ENCODE measurements at places on chromosomes 1 and 21.

DNA sequence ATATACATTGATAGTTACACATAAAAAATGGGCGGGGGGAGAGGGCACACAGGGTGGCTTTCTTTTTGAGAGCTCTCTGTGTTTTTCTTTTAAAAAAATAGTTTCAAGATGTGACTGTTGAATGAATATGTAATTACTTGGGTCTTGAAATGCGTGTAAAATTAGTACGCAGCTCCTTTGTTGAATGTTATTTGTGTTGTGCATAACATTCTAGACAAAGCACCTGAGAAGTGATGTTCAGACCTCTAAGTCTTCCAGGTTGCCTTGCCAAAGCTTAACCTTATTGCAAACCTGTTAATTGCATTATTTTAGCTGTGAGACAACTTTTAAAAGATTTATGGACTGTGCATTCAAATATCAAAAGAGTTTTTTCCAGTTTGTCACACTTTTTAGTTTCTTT, 5.4 kb downstream of the PBX1 start:
- peak; percentile 8 for DNase-seq

DNA sequence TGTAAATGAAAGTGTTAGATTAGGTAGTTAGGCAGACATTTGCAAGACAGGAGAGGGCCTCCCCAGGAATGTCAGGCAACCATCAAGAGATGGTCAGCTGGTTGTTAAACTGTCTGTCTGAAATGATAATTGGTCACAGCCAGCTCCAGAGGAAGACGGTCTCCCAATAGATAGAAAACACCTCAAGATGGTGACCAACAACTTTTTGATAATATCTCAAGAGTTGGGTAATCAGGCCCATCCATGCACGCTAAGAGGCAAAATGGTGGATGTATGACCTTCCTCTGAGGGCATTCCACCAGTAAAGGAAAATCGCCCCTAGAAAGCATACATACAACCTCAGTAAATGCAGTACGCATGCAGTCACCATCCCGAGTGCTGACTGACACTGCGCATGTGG, 118.2 kb downstream of the MAP3K21 start:
- no peak for DNase-seq

DNA sequence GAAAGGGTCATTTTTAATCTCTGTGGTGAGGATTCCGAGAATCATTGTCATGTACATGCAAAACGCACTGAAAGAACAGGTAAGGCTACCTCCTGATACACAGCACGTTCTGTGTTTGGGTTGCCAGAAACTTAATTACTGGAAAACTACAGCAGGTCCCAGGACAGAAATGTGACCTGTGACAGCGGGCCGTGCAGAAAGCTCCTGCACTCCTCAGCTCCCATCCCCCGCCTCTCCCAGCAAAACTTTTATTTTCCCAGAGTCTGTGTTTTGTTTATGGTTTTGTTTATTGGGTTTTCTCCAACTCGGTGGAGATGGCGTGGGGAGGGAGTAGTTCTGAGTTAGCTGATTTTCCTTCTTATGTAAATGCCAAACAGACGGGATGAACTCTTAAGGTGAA, 44.7 kb downstream of the SLC44A3 start:
- no peak for DNase-seq

DNA sequence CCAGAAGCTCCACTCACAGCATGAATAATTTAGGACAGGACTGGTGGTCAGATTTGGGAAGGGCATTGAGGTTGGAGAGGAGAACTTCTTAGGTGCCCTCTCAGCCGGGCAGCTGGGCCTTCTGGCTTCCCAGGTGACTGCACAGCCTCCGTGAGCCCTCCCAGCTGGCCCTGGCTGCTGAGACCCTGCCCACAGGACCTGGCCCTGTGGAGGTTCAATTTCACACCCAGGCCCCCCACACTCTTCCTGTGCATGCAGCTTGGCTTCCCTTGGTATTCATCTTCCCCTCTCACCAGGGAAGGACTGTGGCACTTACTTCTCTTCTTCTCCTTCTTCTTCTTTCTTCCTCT, 50.6 kb downstream of the NDUFS5 start:
- DNase-seq: no peak

- no peak for DNase-seq
Observed at GRCh38 chr1:212542761-212543187, 65.8 kb upstream of the ATF3 start.

DNA sequence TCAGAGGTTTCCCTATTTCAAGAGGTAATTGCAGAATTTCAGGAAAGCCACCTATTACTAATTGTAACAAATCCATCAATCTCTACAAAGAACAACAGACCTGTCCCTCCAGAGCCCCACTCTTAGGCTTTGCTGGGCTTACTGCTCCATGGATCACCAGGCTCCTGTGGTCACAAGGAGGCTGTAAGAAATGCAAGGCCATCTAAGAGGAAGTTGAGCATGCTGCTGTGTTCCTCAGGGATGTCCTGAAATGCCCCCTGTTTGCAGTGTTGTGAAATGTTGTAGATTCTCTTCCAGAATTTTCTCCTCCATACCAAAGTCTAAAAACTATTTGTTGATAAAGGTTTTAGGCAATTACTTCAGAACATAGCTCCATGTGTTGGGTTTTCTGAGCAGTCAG, 24.4 kb upstream of the DUSP23 start:
- DNase-seq: no peak

GRCh38 chr1:248622570-248623001, 12.3 kb downstream of the OR2T11 start:
- no peak for DNase-seq

GRCh38 chr1:36751525-36751924, 268.8 kb upstream of the CSF3R start:
- DNase-seq: no peak

DNA sequence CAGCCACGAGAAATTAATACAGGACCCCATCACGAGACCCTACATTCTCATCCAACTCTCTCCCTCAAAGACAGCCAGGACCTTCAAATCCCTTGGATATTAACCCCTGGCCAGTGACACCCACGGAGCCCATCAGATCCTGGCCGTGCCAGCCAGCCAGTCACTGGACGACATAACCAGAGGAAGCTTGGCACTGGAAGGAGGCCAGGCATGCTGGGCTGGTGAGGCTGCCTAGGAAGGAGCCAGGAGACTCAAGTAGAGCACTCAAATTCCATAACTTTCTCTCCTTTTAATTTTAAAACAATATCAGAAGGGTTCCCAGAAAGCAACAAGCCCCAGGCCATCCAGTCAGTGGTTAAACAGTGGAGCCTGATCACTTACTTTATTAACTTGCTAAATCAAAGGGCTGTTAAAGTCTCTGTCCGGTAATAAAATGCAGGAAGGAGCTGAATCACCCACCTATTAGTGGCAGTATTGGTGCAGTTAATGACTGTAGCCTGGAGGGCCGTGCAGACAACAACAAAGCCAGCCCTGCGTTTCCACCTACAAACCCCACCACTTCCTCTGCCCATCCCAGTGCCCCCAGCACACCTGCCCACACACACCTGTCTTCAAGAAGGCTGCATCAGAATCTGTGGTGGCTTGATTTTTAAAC, 78.0 kb downstream of the HIVEP3 start:
- DNase-seq: no peak

- no peak for DNase-seq
Observed at GRCh38 chr21:44027607-44028286, 15.6 kb downstream of the TRAPPC10 start.

DNA sequence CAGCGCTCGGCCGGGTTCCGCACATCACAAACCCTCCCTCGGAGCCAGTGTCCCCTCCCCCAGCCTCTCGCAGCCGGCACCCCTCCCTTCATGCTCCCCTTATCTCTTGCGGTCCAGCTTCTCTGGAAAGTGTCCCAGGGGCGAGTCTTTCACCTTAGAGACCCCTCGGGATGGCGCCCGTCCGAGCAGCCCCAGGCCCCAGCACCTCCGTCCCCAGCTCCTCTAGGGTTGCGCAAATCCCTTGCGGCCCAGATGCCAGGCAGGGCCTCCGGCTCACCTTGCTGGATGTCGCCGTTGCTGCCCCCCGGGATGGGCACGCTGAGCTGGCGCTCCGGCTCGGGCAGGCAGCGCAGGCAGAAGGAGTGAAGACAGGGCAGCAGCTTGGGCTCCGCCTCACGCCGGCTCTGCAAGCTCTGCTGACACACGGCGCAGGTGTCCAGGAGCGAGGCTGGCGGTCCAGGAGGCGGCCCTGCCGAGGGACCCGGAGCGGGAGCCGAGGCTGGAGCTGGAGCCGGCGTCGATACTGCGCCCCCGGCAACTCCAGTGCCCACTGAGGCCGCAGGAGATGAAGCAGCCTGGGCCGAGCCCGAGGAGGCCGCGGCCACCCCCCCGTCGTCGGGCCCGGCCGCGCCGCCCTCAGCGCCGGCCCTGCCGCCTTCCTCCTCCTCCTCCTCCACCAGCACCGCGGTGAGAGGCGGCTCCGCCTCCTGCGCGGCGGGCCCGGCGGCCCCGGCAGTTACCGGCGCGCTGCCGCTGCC, 550 bp downstream of the TRIM33 start:
- peak; percentile 83 for DNase-seq

- DNase-seq: no peak
Observed at GRCh38 chr1:162033428-162033827, 9.8 kb upstream of the OLFML2B start.

GRCh38 chr1:72280131-72280530, 2.2 kb downstream of the NEGR1 start:
- no peak for DNase-seq

DNA sequence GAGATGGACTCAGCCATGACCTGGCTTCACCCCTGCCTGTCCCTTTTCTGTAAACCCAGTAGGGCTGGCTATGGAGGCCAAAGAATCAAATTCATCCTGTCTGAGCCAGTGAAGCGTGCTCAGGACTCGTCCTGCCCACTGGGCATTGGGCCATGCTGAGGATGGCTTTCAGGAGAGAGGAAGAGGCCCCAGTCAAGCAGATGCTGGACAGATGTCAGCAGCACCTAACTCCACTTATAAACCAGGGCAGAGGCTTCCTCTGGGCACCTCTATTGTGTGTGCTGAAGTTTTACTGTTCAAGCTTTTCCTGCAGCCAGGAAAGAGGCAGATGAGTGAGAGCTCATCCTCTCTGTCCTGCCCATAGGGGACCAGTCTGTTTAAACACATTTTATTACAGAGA, 97.4 kb upstream of the GCLM start:
- DNase-seq: no peak

DNA sequence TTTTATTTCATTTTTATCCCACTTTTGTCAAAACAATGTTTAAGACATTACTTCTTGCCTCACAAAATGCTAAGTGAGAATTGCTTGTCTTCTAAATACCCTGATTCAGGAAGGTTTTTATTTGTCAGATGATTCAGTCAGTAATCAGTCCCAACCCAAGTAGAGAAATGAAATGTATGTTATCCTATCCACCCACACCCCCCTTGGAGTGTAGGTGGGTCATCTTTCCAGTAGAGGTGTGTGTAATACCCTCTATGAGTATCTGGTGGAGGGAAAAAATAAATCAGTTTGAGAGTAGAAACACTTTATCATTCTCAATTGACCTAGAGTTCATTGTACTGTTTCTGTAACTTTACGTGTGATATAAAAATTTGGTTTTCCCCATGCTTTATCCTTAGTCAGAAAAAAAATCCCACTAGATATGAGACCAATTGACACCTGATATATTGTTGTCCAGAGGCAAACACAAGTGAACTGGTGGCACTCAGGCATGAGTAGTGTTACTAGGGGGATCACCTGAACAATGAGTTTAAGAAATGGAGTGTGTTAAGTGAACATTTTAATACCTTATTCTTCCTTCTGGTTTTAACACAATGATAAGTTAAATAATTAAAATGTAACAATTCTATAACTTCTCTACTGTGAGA, 153.8 kb upstream of the C1orf105 start:
- no peak for DNase-seq

- no peak for DNase-seq
Observed at GRCh38 chr1:162353078-162353477, 23.6 kb downstream of the SPATA46 start.

GRCh38 chr21:29237110-29238052, 61.3 kb upstream of the BACH1 start:
- no peak for DNase-seq

DNA sequence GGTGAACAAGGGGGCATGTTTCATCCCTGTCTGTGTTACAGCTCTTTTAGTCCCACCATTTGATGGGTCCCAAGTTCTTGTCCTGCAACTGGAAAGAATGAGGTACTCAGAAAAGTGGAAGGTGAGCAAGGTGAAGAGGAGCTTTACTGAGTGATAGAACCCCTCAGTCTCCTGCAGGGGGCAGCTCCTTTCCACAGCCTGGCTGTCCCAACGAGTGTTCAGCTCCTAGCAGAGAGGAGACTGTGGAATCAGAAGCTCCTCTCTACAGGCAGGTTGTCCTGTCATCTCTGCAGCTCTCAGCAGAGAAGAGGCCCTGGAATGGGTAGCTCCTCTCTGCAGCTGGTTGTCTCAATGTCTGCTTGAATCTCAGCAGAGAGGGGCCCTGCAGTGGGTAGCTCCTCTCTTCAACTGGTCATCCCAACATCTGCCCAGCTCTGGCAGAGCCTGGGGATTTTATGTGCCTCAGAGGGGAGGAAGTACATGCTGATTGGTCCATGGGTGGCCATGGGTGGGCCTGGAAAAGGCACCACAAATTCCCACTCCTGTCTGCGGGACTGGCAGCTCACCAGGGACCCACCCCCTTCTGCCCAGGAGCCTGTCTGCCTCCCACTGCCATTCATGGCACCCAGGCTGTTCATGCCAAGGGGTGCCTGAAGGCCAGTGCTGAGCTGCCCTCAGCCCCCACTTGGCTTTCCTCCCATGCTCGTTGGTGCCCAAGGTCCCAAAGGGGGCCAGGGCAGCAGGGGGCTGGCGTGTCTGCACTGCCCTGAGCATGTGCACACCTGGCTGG, 25.7 kb downstream of the LDLRAD1 start:
- DNase-seq: no peak

- no peak for DNase-seq
Observed at GRCh38 chr21:35852820-35853219, 207.5 kb downstream of the SETD4 start.

DNA sequence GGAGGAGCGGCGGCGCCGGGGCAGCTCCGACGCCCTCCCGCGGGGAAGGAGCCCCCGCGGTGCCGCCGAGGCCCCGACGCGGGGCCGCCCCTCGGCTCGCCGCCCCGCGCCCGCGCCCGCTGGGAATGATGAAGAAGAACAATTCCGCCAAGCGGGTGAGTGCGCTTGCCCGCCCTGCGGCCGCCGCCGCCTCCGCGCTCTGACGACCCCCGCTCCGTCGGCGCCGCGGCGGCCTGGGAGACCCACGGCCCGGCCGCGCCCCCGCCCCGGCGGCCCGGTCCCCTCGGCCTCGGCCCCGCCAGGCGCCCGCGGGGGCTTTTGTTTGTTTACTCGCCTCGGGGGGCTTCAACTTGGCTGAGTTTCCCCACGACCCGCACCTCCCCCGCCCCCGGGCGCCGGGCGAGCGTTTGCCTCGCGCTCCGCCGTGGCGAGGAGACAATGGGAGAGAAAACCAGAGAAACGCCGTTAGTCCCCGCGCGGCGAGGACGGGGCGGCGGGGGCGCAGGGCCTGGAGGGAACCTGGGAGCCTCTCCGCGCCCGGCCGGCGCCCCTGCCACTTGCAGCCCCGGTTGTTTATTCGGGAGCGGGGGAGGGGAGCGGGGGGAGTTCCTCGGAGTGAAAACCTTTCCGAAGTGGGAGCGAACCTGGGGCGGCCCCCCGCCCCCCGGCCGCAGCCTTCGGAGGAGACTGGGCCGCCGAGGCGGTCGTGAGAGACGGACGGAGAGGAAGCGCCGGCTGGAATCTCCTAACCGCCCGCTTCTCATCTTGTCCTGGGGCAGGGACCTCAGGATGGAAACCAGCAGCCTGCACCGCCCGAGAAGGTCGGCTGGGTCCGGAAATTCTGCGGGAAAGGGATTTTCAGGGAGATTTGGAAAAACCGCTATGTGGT, 661 bp downstream of the PLEKHO1 start:
- DNase-seq: peak; percentile 73

- no peak for DNase-seq
Observed at GRCh38 chr21:26179501-26179900, 8.9 kb upstream of the APP start.
